ENCODE measurements at places on chromosomes 6 and 20. TPM values are rescaled to one million over a fixed set of nuclear protein-coding genes. Genes with fewer than 3 reads are reported as not detected.

- no peak for DNase-seq
- peaks cover 9% of the 10 kb centered on the region for H3K4me1 ChIP-seq
- H3K27ac ChIP-seq = no peak overlapping the region
- peaks cover 17% of the 10 kb centered on the region for H3K27me3 ChIP-seq
- H3K36me3 ChIP-seq = peaks cover under 1% of the 10 kb centered on the region
- H3K4me3 ChIP-seq = no peak overlapping the region
These were observed 1164.5 kb upstream of the CITED2 start for GRCh38 chr6:140538926-140539325.

The EFCAB8 gene
- 1.1 TPM for total RNA-seq

The KLC4 gene
- total RNA-seq = 15.1 TPM

- DNase-seq = no peak
- H3K27me3 ChIP-seq = peaks cover 12% of the 10 kb centered on the region
- H3K4me3 ChIP-seq = no peak overlapping the region
- no peaks in the 10 kb centered on the region for H3K36me3 ChIP-seq
- no peaks in the 10 kb centered on the region for H3K4me1 ChIP-seq
- H3K27ac ChIP-seq = no peak overlapping the region
These were observed 45.2 kb downstream of the ANKEF1 start for GRCh38 chr20:10079964-10080363.

The MCM9 gene
- 19.7 TPM for total RNA-seq

DNA sequence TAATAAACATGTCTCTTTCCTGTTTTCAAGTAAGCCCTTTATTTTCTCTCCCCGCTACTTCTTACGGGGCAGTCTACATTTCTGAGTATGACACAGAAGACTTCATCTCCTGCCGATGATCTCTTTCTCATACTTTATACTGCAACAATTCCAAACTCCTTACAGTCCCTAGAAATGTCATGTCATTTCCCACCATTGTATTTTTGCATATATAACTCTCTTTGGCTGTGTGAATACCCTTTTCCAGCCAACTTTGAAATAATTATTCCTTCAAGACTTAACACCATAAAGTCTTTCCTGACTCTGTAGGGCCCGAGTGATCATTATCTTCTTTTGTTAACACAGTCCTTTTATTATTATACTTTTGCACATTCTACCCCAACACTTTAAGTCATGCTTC, 72.1 kb downstream of the SHPRH start:
- H3K4me1 ChIP-seq = no peaks in the 10 kb centered on the region
- peaks cover 31% of the 10 kb centered on the region for H3K36me3 ChIP-seq
- no peak overlapping the region for H3K4me3 ChIP-seq
- DNase-seq = no peak

DNA sequence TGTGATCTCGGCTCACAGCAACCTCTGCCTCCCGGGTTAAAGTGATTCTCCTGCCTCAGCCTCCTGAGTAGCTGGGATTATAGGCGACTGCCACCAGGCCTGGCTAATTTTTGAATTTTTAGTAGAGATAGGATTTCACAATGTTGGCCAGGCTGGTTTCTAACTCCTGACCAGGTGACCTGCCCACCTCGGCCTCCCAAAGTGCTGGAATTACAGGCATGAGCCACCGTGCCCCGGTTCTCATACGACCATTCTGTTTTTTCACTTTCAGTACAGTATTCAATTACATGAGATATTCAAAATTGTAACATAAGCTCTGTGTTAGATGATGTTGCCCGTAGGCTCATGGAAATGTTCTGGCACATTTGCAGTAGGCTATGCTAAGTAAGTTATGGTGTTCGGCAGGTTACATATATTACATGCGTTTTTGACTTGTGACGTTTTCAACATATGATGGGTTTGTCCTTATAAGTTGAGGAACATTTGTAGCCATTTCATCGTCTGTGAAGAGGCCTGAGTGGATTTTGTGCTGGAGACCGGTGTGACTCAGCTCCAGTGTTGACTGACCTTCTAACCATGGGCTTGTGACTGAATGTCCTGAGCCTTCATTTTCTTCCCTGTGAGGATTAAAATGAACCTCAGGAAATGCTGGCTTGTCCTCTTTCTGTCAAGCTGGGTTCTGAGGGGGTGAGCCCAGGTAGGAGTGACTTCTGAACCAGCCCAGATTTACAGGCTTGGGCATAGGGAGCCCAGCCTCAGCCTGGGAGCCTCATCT, 12.2 kb downstream of the PPARD start:
- no peak for DNase-seq
- H3K27ac ChIP-seq = no peak overlapping the region
- H3K4me3 ChIP-seq = no peak overlapping the region
- H3K36me3 ChIP-seq = peaks cover 42% of the 10 kb centered on the region
- no peaks in the 10 kb centered on the region for H3K27me3 ChIP-seq

DNA sequence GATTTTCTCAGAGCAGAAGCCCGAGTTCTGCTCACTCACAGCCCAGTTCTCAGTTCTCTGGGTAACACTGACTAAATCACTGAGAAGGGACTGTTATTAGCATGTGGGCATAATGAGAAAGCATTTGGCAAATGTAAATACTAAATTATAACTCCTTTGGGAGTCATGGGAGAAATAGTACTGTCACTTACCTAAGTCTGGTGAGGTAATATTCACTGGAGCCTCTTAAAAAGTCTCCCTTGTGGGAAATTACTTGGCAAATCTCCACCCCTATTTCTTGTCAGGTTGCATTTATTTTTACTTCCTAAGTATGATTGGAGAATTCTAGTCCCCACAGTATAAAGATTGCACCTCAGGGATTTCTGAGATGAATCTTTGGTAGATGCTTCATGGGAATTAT, 254.3 kb downstream of the SLC35F1 start:
- H3K36me3 ChIP-seq = no peaks in the 10 kb centered on the region
- no peak overlapping the region for H3K27ac ChIP-seq
- no peak overlapping the region for H3K4me3 ChIP-seq
- no peaks in the 10 kb centered on the region for H3K4me1 ChIP-seq

DNA sequence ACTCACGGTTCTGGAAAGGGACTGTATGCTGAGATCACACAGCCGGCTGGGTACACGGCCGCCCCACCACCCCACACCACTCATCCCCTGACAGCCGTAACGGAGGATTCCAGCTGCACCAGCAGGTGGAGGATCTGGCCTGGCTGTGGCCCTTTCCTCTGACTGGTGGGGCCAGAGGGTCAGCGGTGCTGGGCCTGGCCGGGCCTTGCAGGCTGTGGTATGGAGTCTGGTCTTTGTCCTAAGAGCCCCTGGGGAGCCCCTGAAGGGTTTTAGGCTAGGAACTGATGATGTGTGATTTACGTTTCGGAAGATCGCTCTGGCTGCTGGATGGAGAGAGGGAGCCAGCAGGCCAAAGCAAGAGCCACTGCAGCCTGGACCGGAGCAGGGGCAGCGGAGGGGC, 26.6 kb downstream of the NOL4L start:
- no peaks in the 10 kb centered on the region for H3K36me3 ChIP-seq
- no peaks in the 10 kb centered on the region for H3K27me3 ChIP-seq
- peaks cover 13% of the 10 kb centered on the region for H3K4me1 ChIP-seq
- DNase-seq = no peak
- H3K4me3 ChIP-seq = no peak overlapping the region
- H3K27ac ChIP-seq = no peak overlapping the region

- no peak overlapping the region for H3K27ac ChIP-seq
- H3K4me1 ChIP-seq = no peaks in the 10 kb centered on the region
- H3K4me3 ChIP-seq = no peak overlapping the region
- peaks cover 35% of the 10 kb centered on the region for H3K27me3 ChIP-seq
These were observed 10.6 kb upstream of the WFDC8 start for GRCh38 chr20:45589725-45590124.

DNA sequence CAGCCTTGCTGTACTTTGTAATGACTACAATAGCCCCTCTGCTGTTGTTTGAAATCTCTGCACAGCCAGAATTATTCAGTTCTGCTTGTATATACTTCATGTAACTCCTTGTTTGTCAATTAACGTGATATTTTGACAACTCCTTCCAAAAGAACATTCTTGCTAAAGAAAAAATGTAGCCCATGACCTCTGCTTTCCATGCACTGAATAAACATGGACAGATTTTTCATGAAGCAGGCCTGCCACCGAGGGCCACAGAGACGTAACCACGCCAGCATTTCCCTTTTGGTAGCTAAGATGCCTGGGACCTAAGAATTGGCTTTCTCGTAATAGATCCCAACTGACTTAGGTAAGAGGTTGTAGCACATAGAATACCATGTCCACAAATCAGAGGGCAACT, 135.9 kb downstream of the MYLK4 start:
- no peak overlapping the region for H3K27ac ChIP-seq
- no peaks in the 10 kb centered on the region for H3K4me1 ChIP-seq
- no peaks in the 10 kb centered on the region for H3K36me3 ChIP-seq
- DNase-seq = no peak
- H3K4me3 ChIP-seq = no peak overlapping the region

Measured in activated CD8-positive, alpha-beta memory T cell treated with anti-CD3 and anti-CD28 coated beads, Interleukin-2, amount 10 ng/mL, durations not matched to agents 7 days and 5 days (primary cell).